Cortex of kidney (tissue), 1 donor: ENCODE measurements at places on chromosomes 5 and 9.

DNA sequence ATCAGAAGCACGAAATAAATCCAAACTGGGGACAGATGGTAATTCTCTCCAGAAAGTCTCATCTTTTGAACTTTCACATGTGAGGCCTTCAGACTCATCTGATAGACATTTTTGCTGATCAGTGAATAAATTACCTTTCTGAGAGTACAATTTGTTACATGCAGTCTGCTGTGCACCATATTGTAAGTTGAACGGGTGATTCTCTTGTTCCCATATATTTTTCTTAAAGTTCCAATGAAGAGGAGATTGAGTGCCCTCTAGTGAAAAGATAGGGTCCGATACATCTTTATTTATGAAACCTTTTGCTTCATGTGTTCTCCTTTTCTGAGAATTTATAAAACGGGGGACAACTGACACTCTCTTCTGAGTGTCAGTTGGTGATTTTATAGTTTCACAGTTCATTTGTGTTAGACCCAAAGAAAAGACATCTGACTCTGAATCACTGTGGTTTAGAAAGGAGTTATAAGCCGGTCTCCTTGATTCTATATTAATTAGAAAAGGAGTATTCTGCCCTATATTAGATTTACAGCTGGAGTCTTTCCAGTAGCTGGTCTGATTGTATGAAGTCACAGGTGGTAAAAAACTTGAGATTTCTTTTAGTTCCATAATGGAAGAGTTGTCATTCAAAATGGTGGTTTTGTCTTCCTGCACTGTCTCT lies 30.4 kb downstream of the GNG10 start:
- no peak for DNase-seq

DNA sequence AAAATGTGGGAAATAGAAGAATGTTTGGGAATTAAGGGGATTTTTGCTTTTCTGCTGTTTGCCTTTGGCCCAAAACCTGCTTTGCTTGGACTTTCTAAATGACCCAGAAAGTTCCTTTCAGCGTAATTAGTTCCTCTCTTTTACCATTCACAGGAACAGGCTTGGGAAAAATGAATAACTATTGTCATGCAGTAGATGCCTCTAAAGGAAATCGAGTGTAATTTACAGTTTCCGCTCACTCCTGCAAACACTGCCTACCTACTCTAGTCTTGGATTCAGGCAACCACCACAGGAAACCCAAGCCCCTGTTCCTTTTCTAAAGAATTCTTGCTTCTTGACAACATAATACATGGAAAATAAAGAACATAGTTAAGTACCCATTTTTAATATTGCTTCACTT lies 25.0 kb downstream of the TTC23L start:
- no peak for DNase-seq

DNA sequence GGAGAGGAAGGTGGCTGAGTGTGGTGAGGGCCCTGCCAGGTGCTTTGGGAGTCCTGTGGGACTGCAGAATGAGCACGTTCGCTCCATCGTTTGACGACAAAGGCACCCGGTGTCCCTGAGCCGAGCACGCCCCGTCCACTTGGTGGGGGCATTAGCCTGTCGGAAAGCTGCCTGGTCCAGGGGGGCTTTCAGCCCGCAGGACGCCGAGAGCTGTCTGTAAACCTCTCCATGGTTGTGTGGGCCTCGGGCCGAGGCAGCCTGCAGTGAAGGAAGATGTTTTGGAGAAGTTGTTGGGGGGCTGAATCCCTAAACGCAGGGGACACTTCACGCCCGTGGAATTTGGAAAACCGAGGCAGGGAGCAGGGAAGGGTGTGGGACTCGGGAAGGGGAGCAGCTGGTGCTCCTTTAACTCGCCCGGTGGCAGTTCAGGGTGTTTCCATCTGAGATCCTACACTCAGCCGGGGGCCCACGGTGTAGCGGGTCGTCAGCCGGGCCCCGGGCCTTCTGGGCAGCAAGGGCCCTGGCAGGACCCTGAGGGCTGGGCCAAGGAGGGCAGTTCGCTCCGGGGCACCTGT lies 53.8 kb downstream of the MRPL36 start:
- no peak for DNase-seq

GRCh38 chr5:65076251-65076869 lies 307.6 kb downstream of the CWC27 start:
- DNase-seq = no peak

- DNase-seq = no peak
Measured at GRCh38 chr9:5851445-5851844, 18.5 kb upstream of the ERMP1 start.

DNA sequence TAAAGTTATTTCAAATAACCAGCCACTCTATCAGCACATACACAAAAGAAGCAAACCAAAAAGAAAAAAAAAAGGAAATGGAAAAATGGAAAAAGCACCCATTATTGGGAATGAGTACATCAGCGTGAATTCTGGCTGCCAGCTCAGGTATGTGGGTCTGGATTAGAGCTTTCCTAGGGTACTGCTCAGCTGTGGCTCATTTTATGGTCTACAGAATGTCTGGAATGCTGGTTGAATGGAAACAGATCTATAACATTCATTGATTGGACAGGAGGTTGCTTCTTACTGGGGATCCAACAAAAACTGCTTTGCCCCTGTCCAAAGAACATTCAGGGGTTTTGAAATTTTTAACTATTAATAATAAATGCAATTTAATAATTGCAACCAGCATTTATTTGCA lies 3.9 kb upstream of the CAST start:
- DNase-seq = no peak

DNA sequence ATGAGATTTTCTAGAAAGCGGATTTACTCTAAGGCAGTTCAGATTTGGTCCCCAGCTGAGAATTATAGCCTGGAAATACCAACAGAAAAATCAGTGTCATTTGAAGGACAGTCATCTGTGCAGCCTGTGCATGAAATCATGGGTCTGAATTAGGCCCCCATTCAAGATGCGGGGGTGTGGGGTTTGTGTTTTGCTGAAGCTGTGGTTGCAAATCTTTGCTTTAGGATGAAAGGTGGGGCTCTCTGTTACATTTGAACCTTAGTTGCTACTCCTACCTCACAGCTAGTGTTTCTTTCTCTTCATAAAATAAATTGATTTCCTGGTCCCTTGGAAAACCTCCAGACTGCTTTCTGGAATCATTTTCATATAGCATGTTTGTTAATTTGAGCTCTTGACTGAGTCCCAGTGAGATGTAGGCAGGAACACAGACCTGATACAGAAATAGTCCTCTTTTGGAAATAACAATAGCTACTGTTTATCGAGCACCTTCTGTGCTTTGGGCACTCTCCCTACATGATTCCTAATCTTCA lies 4.8 kb upstream of the ABL1 start:
- DNase-seq = no peak
